ENCODE measurements at places on chromosomes 3 and 15.

- DNase-seq = no peak
These were observed 28.3 kb downstream of the FBXO40 start for GRCh38 chr3:121621491-121621890.

- DNase-seq = no peak
These were observed 96.1 kb upstream of the TSEN2 start for GRCh38 chr3:12388185-12388584.

GRCh38 chr3:117553461-117553860 is 843.9 kb downstream of the TUSC7 start:
- DNase-seq = no peak

GRCh38 chr3:194218646-194219453 is 82.9 kb downstream of the HES1 start:
- no peak for DNase-seq

DNA sequence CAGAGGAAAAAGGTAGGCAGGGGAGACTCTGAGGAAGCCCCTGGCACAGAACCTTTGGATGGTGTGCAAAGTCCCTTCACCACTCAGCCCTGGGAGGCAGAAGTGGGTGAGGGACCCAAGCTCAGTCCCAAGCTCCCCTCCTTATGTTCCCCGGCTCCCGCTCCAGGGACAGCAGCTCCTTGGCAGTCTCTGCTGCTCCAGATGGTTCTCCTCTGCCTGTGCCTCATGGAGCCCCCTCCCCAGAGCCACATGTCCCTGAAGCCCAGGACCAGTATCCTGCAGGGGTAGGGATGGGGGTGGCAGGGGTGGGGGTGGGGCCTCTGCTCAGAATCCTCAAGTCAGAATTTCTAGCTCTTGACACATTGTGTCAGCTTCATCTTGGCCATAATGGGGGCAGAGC is 8.0 kb upstream of the CAMKV start:
- DNase-seq = no peak

- DNase-seq = no peak
These were observed 127.0 kb downstream of the TPRG1 start for GRCh38 chr3:189298469-189299375.

DNA sequence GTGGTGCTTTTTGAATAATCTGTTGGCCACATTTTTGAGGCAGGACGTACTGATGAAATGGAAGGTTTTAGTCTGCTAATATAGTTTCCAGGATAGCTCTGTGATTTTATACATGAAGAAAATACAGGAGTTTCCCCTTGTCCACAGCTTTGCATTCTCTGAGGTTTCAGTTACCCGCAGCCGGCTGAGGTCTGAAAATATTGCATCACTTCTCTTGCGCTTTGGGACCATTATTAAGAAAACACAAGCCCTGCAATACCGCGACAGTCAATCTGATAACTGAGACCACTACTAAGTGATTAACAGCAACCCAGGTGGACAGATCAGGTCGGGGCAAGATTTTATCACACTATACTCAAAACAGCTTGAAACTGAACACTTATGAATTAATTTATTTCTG is 33.0 kb downstream of the BLM start:
- no peak for DNase-seq

Data from immature natural killer cell (primary cell).